ENCODE measurements at places on chromosomes 16 and 17. TPM values are rescaled to one million over a fixed set of nuclear protein-coding genes. Genes with fewer than 3 reads are reported as not detected.

GRCh38 chr16:49472598-49472997 is 99.0 kb downstream of the C16orf78 start:
- DNase-seq = no peak

GRCh38 chr17:40526668-40527067 is 25.2 kb upstream of the TNS4 start:
- no peak for DNase-seq

DNA sequence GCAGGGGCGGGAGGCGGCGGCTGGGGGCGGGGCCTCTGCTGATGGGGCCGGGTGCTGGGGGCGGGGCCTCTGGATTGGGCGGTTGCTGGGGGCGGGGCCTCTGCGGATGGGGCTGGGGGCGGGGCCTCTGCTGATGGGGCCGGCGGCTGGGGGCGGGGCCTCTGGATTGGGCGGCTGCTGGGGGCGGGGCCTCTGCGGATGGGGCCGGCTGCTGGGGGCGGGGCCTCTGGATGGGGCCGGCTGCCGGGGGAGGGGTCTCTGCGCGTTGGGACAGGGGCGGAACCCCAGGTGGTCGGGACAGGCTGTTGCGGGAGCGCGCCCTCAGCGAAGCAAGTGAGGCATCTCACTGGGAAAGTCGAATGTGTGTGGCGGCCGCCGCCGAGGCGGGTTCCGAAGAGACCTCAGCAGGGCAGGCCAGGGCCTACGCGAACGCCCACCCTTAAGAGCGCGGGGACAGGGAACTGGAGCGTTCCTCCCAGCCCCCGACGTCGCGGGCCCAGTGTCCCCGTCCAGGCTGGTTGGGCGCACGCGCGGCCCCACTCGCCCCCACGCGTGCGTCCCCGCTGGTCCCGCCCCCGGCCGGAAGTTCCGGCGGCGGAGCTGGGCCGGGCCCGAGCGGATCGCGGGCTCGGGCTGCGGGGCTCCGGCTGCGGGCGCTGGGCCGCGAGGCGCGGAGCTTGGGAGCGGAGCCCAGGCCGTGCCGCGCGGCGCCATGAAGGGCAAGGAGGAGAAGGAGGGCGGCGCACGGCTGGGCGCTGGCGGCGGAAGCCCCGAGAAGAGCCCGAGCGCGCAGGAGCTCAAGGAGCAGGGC is at the start of gene STUB1:
Gene STUB1, plus strand, starts transcription at position 597 of the 811 bp plus-strand sequence. Its CDS starts 116 bp downstream, at position 713.
- peak; percentile 80 for DNase-seq

GRCh38 chr16:57726433-57726947 is 9.1 kb upstream of the KATNB1 start:
- no peak for DNase-seq

DNA sequence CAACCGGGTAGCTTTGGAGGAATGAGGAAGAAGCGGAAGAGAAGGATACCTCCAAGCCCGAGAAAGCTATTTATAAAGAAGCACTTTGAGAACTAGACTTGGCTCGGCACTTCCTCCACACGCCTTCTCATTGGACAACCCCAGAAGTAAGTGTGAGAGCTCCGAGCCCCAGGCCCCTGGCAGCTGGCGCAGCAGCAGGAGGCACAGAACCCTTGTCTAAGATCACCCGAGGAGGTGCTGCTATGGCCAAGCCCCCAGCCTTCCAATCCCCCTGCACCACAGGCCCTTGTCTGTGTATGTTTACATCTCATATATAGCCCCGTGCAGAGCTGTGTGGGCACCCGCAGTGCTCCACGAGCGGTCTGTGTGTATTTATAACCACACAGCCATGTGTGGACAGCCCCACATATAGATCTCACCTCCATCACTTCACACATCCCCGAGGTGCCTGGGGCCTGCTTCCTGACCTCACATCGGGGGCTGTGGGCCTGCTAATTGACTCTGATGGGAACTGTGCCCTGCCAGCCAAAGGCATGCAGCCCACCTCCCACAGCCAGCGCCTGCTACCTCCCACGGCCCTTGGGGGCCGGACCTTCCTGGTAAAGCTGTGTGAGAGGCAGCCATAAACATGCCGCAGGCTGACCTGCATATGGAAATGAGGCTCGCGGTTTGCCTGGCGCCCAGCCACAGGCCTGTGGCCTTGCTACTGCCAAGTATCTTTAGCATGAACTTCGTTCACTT is 96.1 kb downstream of the C17orf67 start:
- DNase-seq = no peak

DNA sequence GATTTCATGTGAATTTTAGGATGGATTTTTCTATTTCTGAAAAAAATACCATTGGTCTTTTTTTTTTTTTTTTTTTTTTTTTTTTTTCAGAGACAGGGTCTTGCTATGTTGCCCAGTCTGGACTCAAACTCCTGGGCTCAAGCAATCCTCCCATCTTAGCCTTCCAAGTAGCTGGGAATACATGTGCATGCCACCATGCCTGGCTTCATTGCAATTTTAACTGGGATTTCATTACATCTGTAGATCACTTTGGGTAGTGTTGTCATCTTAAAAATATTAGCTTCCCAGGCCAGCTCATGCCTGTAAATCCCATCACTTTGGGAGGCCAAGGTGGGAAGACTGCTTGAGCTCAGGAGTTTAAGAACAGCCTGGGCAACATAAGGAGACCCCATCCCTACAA is 54.8 kb downstream of the TOM1L2 start:
- DNase-seq = no peak

GRCh38 chr16:80231121-80231520 is 309.7 kb upstream of the DYNLRB2 start:
- DNase-seq = peak; percentile 70

- no peak for DNase-seq
These were observed 161.8 kb upstream of the NOG start for GRCh38 chr17:56431736-56432135.

DNA sequence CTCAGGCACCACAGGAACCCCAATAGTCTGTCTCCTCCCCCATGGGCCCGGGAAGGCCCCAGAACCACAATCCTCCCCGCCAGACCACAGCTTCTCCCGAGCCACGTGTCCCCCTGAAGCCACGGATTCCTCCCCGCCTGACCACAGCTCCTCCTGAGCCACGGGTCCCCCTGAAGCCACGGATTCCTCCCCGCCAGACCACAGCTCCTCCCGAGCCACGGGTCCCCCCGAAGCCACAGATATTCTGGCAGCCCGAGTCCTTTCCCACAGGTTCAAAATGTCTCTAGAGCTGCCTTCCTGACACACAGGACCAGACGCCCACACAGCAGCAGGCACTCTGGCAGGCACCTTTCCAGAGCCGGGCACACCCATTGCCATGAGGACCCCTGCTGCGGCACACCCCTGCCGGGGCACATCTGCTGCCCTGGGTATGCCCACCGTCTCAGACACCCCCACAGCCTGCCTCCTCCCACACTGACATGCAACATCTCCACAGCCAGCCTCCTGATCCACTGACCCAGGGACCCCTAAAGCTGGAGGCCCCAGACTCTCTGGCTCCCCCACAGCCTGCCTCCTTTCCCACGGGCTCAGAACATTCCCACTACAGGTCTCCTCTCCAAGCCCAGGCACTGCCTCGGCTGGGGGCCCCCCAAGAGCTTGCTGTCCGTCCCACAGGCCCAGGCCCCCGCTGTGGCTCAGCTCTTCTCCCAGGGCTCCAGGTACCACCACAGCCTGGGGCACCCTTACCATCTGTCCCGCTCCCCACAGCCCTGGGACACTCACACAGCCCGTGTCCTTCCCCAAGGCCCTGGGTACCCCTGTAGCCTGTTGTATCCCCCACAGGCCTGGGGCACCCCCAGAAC is 2.2 kb downstream of the KIAA0753 start:
- DNase-seq = no peak

DNA sequence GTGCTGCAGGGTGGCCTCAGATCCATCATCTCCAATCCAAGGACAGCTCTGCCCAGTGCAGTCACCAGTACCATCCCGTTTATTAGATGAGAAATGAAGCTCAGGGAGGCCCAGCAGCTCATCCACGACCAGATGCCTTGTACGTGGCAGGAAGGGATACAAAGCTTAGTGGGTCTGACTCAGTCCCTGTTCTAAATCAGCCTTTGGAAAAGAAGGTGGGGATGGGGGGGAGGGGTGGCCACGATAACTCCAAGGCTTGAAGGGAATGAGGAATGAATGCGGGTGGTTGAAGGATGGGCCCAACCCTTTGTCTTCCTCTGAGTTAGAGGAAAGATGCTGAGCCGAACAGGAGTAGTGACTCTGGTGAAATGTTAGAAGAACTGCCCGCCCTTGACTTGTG is 25.8 kb downstream of the LLGL2 start:
- DNase-seq = no peak

GRCh38 chr17:33124871-33125551 is 133.4 kb downstream of the SPACA3 start:
- no peak for DNase-seq

GRCh38 chr16:31880322-31880979 is 6.8 kb downstream of the ZNF267 start:
- DNase-seq = peak; percentile 67

DNA sequence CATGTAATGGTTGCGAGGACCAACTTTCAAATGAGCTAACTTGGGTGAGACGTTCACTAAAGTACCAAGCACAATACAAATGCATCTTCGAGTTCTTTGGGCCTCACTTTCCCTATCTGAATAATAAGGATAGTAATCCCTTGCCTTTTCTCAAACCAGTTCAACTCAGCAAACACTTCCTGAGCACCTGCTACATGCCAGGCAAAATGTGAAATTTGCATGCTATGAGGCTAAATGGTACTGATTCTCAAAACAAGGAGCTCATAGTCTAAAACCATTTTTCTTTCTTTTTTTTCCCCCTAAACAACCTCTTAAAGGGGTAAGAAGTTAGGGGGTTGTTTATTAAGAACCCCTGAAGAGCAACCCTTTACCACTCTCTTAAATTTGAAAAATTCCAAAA is 101.4 kb upstream of the HLF start:
- no peak for DNase-seq

DNA sequence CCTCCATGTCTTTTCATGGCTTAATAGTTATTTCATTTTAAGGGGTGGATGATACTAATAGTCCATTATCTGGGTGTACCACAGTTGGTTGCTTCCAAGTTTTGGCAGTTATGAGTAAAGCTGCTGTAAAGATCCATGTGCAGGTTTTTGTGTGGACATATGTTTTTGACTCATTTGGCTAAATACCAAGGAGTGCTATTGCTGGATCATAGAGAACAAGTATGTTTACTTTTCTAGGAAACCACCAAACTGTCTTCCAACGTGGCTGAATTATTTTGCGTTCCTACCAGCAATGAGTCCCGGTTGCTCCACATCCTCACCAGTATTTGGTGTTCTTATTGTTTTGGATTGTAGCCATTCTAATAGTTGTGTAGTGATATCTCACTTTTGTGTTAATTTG is 181.9 kb downstream of the SPECC1 start:
- DNase-seq = peak; percentile 72

DNA sequence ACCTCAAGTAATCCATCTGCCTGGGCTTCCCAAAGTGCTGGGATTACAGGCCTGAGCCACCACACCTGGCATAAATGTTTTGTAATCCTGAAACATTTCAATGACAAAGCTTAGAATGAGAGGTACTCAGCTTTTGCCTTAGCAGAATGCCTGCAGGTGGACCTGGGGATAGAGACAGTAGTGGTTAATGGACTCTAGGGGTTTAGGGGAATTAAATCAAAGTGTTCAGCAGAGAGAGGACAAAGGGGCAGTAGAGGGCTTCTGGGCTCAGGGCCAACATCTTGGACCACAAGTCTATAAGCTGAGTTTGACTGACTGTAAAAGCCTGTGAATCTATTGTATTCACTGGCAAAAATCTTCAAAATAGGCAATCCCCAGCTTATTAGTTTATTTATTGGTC is 36.0 kb upstream of the MED13 start:
- DNase-seq = no peak

Gene SLC25A19
- polyA plus RNA-seq = 15.2 TPM

Gene SCO1
- polyA plus RNA-seq = 24.7 TPM

DNA sequence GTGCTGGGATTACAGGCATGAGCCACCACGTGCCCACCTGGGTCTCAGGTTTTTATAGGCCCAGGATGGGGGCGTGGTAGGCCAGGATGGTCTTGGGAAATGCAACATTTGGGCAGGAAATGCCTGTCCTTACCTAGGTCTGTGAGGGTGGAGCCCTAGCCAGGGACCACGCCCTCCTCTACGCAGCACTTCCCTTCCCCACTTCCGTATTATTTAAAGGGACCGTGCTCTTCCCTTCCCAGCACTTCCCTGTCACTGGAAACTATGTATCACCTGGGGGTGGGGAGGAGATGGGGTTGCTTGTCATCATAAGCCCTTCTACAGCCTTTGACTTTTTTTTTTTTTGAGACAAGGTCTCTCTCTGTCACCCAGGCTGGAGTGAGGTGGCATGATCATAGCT is 238.9 kb upstream of the NLRP1 start:
- no peak for DNase-seq

Gene VTN
- 0.03 TPM for polyA plus RNA-seq

Gene LRRC46
- 0.60 TPM for polyA plus RNA-seq

- DNase-seq = no peak
These were observed 1.1 kb upstream of the NME2 start for GRCh38 chr17:51164911-51165679.

Gene TP53TG3B
- not detected for polyA plus RNA-seq

Gene PDILT
- not detected for polyA plus RNA-seq

GRCh38 chr16:81528256-81528655 is 83.6 kb downstream of the CMIP start:
- DNase-seq = no peak

GRCh38 chr16:53123747-53124146 is 69.0 kb downstream of the CHD9 start:
- DNase-seq = no peak

DNA sequence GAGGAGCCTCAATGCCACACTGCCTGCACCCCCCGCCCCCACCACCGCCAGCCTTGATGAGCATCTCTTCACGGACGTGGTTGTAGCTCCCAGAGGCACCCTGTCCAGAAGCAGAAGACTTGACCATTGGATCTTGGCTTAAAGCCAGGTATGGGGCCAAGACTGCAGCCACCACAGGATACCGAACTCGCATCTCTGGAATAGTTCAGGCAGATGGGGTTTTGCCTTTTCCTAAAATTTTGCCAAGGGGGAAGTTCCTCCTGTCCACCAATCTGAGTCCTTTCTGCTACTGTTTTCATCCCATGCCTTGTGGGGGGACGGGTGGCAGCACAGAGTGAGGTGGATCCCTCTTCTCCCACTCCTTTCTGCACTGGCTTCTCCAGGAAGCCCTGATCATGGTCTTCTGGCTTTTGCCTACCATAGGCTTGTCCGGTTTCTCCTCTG is 939 bp downstream of the CORO6 start:
- DNase-seq = no peak

- no peak for DNase-seq
These were observed 757 bp downstream of the ORMDL3 start for GRCh38 chr17:39926588-39927100.
